DMS 273 treated with DMSO at 0.1 percent for 48 hours (cell line): ENCODE measurements at places on chromosomes 3 and 15.

DNA sequence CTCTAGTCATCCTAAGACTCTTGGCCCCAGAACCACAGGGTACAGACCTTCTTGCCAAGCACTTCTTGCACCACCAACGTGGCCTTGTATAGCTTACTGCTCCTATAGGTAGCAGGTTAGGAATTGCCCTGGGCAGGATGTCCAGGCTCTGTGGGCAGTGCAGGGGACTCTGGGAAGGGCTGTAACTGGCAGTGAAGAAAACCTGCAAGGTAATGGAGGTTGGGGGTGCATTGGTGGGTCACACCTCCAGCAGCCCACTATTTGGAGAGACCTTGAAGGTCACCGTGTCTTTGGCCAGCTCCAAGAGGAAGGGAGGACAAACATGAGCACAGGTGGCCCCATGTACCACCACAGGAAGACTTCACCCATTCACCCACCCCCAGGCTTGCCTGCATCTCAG lies 21.3 kb upstream of the XYLB start:
- no peak for DNase-seq

- DNase-seq: no peak
These were observed 813.4 kb upstream of the EPHA6 start for GRCh38 chr3:96000966-96001365.

DNA sequence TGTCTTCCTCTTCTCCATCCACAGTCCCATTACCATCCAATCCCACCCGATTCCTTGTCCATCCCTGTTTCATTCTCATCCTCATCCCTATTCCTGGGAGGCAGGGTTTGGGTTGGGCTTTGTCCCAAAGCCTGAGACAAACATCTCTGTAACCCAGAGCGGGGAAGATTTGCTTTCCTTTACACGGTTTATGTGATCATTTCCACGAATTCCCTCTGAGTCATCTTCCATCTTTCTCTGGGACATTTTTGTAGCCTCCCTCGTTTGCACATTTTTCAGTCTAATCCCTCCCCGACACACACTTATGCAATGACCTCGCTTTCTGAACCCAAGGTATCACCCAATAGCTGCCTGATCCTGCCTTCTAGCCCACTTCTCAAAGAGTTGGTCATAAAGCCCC lies 22.8 kb downstream of the DUOX2 start:
- DNase-seq: no peak

GRCh38 chr3:101950985-101951733 lies 101.8 kb downstream of the NFKBIZ start:
- no peak for DNase-seq

- no peak for DNase-seq
These were observed 227.8 kb downstream of the UBE2E2 start for GRCh38 chr3:23430781-23431398.

DNA sequence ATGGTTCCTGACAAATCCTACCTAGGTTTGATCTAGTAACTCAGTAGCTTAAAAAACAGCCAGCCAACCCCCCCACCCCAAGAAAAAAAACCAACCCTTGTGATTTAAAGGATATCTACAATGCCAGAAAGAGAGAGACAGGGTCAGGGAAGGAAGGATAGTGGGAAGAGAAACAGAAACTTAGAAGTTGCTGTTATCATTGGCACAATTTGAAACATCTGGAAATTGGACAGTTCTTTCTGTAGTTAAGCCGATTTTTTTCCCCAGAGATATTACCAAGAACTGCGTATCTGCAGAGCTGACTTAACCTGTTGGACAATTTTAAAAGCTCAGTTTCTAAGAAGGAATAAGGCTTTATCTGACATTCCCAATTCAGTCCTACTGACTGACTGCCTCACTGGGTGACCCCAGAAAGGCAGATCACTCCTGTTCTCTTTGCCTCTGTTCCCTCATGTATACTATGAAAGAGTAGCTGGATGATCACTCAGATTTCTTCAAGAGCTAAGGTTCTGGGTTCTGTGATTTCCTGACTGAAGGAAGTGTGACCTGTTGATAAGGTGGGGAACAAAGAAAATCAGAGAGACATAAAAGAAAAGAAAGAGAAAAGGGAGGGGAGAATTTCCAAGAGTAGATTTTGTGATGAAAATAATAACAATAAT lies 128.3 kb downstream of the MAP2K5 start:
- DNase-seq: no peak

GRCh38 chr3:41037651-41038334 lies 161.5 kb upstream of the CTNNB1 start:
- no peak for DNase-seq

GRCh38 chr15:91480426-91480825 lies 373.1 kb upstream of the SLCO3A1 start:
- DNase-seq: no peak

DNA sequence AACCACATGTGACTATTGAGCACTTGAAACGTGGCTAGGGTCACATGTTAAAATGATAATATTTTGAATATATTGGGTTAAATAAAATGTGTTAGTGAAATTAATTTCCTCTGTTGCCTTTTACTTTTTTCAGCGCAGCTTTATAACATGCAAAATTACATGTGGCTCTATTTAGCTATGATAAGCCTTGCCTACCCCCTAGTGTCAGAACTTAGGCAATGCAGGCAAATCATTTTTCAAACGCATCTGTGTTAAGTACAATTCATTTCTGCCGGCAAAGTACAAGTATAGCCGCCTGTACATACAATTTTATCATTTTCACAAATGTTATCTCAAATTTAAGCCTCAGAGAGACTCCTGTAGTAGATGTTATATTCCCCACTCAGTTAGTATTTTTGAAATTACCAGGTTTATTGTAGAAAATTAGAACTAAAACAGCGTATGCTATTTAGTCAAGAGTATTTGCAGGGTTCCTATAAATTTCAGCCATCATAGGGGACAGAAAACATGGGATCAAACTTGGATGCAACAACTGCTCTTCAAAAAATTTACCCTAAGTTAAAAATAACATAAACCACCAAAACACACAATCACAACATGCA lies 56.1 kb downstream of the TAFA4 start:
- DNase-seq: peak; percentile 25

GRCh38 chr3:137792626-137793271 lies 28.6 kb downstream of the SOX14 start:
- DNase-seq: peak; percentile 43

- no peak for DNase-seq
These were observed 610 bp downstream of the LIPC start for GRCh38 chr15:58432401-58432800.

DNA sequence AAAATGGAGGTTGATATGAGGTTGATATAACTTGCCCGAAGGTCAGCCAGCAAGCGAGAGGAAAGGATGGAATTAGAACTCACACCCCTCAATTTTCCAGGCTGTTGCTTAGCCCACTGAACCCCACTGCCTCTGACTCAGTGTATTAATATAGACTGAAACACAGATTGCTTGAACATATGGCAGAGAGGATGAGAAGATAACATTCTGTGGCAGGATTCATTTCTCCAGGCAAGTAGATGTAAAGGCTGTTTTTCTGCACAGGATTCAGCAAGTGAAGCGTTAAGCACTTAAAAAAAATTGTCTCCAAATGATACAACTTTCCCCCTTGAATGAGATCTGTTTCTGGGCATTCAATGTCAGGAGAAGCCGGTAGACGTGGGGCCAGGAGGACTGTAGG lies 335.2 kb downstream of the GAP43 start:
- peak; percentile 92 for DNase-seq

- DNase-seq: no peak
These were observed 645.9 kb upstream of the KCNMB2 start for GRCh38 chr3:177890359-177890683.

DNA sequence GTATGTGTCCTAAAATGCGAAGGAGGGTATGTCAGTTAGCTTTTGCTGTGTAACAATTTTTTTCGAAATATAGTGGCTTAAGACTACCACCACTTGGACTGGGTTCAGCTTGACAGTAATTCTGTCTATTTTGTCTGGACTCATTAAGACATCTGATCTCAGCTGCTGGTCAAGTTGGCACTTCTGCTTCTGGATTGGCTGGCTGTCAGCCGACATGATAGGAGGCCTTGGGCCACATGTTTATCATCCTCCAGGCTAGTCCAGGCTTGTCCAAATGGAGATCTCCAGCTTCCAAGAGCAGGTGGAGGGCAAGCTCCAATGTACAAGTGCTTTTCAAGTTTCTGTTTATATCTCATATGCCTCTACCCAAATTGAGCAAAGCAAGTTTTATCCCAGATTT lies 95.9 kb downstream of the GALK2 start:
- no peak for DNase-seq

DNA sequence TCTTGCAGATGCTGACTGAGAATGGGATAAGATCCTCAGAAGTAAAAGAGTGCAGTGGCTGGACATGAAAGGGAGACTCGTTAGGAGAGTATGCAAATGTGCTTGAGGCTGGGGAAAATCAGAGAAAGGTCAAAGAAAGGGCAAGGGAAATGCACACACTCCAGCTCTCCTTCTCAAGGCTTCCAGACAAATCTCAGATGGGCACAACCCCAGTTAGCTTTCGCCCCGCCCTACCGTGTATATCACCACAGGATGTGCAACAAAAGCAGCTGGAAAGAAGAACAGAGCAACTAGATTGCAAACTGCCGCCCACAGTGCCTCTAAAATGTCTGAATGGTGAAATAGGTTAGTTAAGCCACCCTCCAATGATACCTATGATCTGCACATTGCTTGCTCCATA lies 63.9 kb downstream of the CERS3 start:
- no peak for DNase-seq

DNA sequence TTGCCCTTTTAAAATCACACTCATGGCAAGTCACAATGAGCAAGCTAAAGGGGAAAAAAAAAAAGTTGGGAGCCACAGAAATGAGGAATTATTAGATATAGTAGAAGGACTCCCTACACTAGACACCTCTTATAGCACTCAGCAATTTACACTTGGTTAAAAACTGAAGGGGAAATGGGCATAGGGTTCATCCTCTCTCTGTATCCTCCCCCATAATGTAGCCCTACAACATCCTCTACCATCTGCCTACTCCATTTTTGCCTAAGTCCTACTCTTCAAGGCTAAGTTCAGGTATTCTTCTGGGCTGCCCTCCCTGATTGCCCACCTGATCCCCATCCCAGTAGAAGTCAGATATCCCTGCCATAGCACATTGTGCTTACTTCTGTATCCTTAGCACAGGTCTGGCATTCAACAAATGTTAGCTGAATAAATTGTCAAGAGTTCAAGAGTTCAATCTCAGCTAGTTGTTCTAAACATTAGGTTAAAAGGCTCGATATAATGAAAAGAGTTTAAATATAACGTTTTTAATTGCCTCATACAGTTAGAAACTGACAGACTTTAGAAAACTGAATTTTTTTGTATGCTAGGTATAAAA lies 14.5 kb downstream of the SETD2 start:
- DNase-seq: no peak

- peak; percentile 2 for DNase-seq
These were observed 96.8 kb downstream of the PLCH1 start for GRCh38 chr3:155648013-155648591.

GRCh38 chr3:138440121-138440521 lies 5.7 kb downstream of the ESYT3 start:
- no peak for DNase-seq

DNA sequence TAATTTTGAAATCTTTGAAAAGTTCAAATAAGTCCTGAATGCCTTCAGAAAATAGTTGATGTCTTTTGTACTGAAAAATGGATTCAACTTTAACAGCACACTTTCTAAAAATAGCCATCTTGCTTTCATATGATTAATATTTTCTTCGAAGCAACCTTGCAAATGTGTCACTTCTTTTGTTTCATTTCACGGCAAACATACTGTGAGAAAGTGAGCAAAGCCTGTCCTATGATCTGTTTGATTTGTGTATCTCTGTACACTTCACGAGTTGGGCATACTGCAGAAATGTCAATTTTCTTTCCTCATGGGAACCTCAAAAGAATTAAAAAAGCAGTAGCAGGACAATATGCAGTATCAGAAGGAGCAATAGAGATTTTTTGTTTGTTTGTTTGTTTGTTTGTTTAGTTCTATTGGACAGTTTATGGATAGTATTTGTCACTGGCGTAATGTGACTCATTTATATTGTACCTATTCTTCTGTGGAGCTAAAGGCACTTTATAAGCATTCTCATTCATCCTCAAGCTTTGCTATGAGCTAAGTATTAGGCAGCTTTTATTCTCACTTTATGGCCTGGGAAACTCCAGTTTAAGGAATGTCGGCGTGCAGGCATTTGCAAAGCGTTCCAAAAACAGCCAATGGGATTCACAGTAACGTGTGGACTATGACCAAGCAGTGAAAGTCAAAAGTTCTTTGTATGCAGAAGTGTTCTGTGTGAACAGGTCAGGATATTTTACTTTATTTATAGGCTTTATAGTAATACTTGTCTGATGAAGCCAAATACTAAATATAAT lies 572.0 kb downstream of the NAALADL2 start:
- DNase-seq: no peak

GRCh38 chr3:153162513-153163392 lies 727 bp downstream of the RAP2B start:
- no peak for DNase-seq

DNA sequence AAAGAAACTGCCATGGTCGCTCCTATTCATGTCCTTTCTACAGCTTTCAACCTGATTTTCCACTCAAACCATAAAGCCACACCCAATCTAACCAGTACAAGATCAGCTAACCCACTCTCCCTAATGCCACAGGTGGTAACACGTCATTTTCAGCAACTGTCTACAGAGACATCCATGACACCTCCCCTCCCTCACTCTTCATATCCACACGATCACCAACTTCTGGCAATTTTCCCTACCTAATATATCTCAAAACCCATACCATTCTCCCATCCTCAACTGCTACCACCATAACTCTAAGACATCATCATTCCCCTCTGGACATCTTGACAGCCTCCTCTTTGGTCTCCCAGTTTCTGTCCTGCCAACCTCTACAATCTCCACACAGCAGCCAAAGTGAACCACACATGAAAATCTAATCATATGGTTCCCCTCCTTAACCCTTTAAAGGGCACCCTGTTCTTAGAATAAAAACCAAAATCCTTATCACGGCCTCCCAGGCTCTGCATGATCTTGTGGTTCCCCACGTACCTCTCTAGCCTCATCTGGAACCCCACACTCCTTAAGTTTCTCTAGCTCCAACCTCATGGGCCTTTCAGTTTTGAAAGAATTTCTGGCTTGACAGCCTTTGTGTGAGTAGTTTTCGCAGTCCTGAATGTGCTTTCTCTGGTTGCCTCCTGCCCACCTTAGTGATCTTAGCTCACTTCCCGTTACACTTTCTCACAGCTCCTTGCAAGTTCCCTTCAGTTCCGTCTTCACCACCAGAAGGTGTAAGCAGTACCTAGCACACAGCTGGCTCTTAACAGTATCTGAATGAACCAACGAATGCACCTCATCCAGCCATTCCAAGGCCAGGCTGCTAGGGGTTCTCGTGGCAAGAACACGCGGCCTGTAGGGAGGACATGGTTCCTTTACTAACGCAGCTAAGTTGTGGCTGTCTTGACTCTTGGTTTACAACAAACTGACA lies 33.4 kb downstream of the SPINK8 start:
- no peak for DNase-seq

- DNase-seq: no peak
These were observed 128.3 kb downstream of the GOLIM4 start for GRCh38 chr3:167967257-167968036.

DNA sequence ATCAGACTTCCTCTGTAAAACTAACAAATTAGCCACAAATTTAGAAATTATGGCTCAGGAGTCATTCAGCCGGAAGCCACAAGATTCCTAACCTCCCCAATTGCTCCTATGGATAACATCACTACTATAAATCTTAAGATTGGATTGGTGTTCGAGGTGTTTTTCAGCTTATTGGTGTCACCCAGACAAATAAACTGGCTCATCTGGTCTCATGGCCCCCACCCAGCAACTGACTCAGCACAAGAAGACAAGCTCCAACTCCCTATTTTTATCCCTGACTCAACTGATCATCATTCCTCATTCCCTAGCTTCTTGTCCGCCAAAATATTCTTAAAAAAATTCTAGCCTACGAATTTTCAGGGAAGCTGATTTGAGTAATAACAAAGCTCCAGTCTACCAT lies 135.1 kb upstream of the STRIT1 start:
- no peak for DNase-seq

GRCh38 chr15:70171256-70171886 lies 73.7 kb upstream of the TLE3 start:
- no peak for DNase-seq
